Type B pancreatic cell (in vitro differentiated cells): ENCODE measurements at places on chromosomes 6 and 20.

GRCh38 chr6:52568320-52568719, 8.5 kb downstream of the TRAM2 start:
- peaks cover 38% of the 10 kb centered on the region for H3K4me1 ChIP-seq
- no peak overlapping the region for H3K27ac ChIP-seq
- DNase-seq = no peak

GRCh38 chr20:58938541-58938940, 42.5 kb upstream of the NELFCD start:
- no peaks in the 10 kb centered on the region for H3K4me1 ChIP-seq
- DNase-seq = no peak
- no peaks in the 10 kb centered on the region for H3K36me3 ChIP-seq
- no peak overlapping the region for H3K4me3 ChIP-seq
- no peak overlapping the region for H3K27ac ChIP-seq

DNA sequence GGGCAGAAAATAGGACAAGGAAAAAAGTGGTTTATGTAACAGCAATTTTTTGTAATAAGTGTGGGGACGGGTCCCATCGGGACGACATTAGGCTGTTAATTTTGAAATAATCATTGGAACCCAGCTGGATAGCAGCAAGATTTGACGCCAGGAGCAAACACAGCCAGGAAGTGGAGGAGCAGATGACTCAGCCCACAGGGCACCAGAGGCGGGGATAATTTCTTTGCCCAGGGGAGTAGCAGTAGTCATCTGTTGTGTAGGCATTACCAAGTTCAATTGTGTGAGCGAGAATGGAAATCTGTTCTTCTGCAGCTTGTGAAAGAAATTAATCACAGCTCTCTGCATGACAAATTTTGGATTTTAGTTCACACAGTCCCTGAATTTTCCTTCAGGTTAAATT, 22.6 kb upstream of the RIN2 start:
- H3K27ac ChIP-seq = peak overlapping the region; percentile 79
- no peak for DNase-seq
- H3K4me1 ChIP-seq = peaks cover 41% of the 10 kb centered on the region
- H3K36me3 ChIP-seq = no peaks in the 10 kb centered on the region

- DNase-seq = no peak
- peaks cover 4% of the 10 kb centered on the region for H3K4me1 ChIP-seq
- no peaks in the 10 kb centered on the region for H3K27me3 ChIP-seq
- H3K27ac ChIP-seq = no peak overlapping the region
- H3K4me3 ChIP-seq = no peak overlapping the region
Observed at GRCh38 chr6:5059036-5059896, 25.9 kb upstream of the PPP1R3G start.

- H3K36me3 ChIP-seq = peaks cover 22% of the 10 kb centered on the region
- peaks cover 54% of the 10 kb centered on the region for H3K4me1 ChIP-seq
- H3K27ac ChIP-seq = peak overlapping the region; percentile 62
- DNase-seq = no peak
- peak overlapping the region; percentile 69 for H3K4me3 ChIP-seq
Observed at GRCh38 chr20:51695574-51696303, 72.5 kb downstream of the ATP9A start.

DNA sequence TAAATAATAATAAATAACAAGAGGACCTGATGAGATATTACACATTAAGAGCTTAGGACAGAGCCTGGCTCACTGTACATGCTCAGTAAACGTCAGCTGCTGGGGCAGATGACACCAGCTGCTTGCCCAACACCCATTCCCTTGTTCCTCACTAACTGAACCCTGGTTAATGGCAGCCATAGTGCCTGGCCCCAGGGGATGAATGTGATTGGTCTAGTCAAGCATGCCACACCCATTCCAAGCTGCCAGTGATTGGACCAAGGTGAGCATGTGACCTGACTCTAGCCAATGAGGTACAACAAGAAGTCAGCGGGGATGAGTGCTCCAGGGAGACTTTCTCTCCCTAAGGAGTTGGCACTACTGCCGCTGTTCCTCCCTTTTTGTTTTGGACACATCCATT, 85.1 kb upstream of the PTPN1 start:
- no peaks in the 10 kb centered on the region for H3K36me3 ChIP-seq
- DNase-seq = no peak
- H3K27me3 ChIP-seq = no peaks in the 10 kb centered on the region
- peaks cover 37% of the 10 kb centered on the region for H3K4me1 ChIP-seq
- no peak overlapping the region for H3K27ac ChIP-seq
- H3K4me3 ChIP-seq = no peak overlapping the region

DNA sequence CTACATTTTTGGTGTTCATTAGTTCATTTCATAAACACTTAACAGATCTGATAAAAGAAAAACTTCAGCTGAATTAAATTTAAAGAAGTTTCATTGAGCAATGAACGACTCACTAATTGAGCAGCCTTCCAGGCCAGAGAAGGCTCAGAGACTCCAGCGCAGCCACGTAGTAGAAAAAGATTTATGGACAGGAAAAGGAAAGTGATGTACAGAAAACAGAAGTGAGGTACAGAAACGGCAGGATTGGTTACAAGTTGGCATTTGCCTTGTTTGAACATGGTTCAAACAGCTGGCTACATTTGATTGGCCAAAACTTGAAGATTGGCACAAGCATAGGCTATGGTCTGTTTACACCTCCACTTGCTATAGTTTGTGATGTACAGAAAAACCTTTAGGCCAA, 166.3 kb upstream of the DTNBP1 start:
- no peak for DNase-seq
- H3K4me3 ChIP-seq = no peak overlapping the region
- H3K36me3 ChIP-seq = no peaks in the 10 kb centered on the region
- peaks cover 19% of the 10 kb centered on the region for H3K4me1 ChIP-seq
- no peaks in the 10 kb centered on the region for H3K27me3 ChIP-seq

- H3K27ac ChIP-seq = no peak overlapping the region
- H3K27me3 ChIP-seq = peaks cover 56% of the 10 kb centered on the region
- H3K4me1 ChIP-seq = no peaks in the 10 kb centered on the region
- H3K36me3 ChIP-seq = no peaks in the 10 kb centered on the region
Observed at GRCh38 chr20:1783245-1783644, 112.0 kb upstream of the SIRPA start.

DNA sequence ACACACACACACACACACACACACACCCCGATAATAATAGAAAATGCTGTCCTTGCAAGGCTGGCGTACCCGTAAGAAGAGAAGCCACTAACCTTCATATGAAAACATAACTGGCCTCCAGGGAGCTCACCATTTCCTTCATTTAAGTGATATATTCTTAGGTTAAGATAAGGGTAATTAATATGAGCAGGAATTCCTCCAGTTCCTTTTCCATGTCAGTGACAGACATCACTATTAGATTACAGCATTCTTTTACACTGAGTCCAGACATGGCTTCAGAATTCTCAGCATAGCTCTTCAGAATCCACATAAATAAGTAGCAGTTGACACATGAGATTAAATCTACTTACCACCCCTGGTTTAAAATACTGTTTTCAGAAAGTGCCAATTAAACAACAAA, 121.9 kb downstream of the SIM1 start:
- no peak for DNase-seq
- H3K4me3 ChIP-seq = no peak overlapping the region
- H3K27ac ChIP-seq = no peak overlapping the region
- no peaks in the 10 kb centered on the region for H3K36me3 ChIP-seq
- peaks cover 19% of the 10 kb centered on the region for H3K4me1 ChIP-seq
- H3K27me3 ChIP-seq = no peaks in the 10 kb centered on the region

DNA sequence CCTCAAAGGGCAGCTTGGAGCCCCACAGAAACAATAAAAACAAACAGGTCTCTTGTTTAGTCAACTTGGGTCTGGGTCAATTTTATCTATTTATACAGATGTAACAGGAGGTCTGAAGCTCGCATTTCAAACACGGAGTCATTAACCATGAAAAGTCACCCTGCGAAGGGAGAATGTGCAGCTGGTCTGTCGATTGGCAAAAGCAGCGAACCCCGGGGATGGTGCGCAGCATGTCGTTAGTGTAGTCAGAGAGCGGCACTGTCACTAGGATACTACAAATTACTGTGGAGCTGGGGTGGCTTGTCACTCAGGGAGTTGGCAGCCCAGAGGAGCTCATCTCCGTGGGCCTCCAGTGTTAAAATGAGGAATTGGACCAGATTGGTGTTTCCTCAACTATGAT, 190.4 kb upstream of the ARG1 start:
- H3K4me1 ChIP-seq = peaks cover 24% of the 10 kb centered on the region
- H3K27ac ChIP-seq = no peak overlapping the region
- DNase-seq = no peak
- no peak overlapping the region for H3K4me3 ChIP-seq

GRCh38 chr6:158938811-158939254, 61.2 kb downstream of the RSPH3 start:
- H3K36me3 ChIP-seq = no peaks in the 10 kb centered on the region
- peak overlapping the region; percentile 51 for H3K27ac ChIP-seq
- peaks cover 7% of the 10 kb centered on the region for H3K4me1 ChIP-seq
